ENCODE measurements at places on chromosomes 7 and 10. TPM values are rescaled to one million over a fixed set of nuclear protein-coding genes. Genes with fewer than 3 reads are reported as not detected.

The OR2A12 gene
- total RNA-seq, result not detected

The TYSND1 gene
- total RNA-seq, result 10.9 TPM

The ASB15 gene
- total RNA-seq, result not detected

The ZNF786 gene
- 4.3 TPM for total RNA-seq

GRCh38 chr10:117138838-117139580, 939 bp upstream of the VAX1 start:
- H3K27ac ChIP-seq, result no peak overlapping the region
- H3K27me3 ChIP-seq, result no peaks in the 10 kb centered on the region
- no peaks in the 10 kb centered on the region for H3K36me3 ChIP-seq
- no peak for DNase-seq

GRCh38 chr10:122164023-122164601, 107.0 kb upstream of the BTBD16 start:
- no peaks in the 10 kb centered on the region for H3K27me3 ChIP-seq
- no peak for DNase-seq
- H3K4me1 ChIP-seq, result no peaks in the 10 kb centered on the region
- H3K27ac ChIP-seq, result no peak overlapping the region

DNA sequence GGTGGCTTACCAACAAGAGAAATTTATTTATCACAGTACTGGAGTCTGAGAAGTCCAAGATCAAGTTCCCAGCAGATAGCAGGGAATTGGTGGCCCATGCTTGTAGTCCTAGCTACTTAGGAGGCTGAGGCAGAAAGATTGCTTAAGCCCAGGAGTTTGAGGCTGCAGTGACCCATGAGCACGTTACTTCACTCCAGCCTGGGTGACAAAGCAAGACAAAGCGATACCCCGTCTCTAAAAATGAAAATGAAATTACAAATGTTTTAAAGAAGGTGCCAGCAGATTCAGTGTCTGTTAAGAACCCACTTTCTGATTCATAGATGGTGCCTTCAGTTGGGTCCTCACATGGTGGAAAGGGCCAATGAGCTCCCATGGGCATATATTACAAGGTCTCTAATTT, 20.6 kb upstream of the ARHGAP12 start:
- no peak overlapping the region for H3K4me3 ChIP-seq
- no peak for DNase-seq
- no peaks in the 10 kb centered on the region for H3K4me1 ChIP-seq
- H3K27me3 ChIP-seq, result no peaks in the 10 kb centered on the region

All from aorta (tissue), 5 donors.